ENCODE measurements at places on chromosomes 4 and X. TPM values are rescaled to one million over a fixed set of nuclear protein-coding genes. Genes with fewer than 3 reads are reported as not detected.

Gene USP27X
- 2.9 TPM for total RNA-seq

Gene STARD8
- total RNA-seq: 1.9 TPM

Gene UGT2A3
- total RNA-seq: not detected

Gene SULT1B1
- not detected for total RNA-seq

DNA sequence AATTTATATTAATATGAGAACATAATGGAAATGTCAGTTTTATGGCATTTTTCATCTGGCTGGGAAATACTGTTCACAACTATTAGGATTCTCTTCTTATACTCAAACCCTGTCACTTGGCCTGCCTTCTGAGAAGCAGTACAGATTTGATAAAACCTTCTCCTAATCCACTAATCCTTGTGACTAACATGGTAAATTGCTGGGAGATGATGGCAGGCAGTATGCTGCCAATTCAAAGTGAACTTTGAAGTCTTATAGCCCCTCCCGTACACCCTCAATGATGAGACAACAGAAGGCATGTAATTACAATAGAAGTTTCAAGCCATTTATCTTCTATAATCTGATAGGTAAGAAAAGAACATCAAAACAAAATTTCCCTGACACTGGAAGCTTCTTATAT lies 36.9 kb downstream of the PAQR3 start:
- DNase-seq: no peak
- no peaks in the 10 kb centered on the region for H3K36me3 ChIP-seq
- H3K27ac ChIP-seq: no peak overlapping the region
- no peak overlapping the region for H3K4me3 ChIP-seq

DNA sequence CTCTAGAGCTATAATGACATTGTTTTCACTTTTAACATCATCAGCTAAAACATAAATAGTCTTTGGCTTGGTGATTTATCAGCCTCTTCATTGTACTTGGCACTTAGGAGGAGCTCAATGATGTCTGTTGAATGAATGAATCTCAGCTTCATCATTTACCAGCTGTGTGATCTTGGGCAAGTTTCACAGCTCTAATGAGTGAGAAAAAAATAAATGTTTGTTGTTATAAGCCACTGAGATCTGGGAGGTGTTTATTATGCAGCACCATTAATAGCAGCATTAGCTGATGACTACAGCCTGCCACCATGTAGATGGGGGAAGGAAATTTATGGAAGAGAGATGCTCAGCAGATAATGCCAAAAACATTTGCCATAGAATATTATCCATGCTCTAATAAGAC lies 63.6 kb upstream of the C1QTNF7 start:
- H3K36me3 ChIP-seq: no peaks in the 10 kb centered on the region
- H3K4me3 ChIP-seq: no peak overlapping the region
- DNase-seq: no peak
- H3K27ac ChIP-seq: no peak overlapping the region

DNA sequence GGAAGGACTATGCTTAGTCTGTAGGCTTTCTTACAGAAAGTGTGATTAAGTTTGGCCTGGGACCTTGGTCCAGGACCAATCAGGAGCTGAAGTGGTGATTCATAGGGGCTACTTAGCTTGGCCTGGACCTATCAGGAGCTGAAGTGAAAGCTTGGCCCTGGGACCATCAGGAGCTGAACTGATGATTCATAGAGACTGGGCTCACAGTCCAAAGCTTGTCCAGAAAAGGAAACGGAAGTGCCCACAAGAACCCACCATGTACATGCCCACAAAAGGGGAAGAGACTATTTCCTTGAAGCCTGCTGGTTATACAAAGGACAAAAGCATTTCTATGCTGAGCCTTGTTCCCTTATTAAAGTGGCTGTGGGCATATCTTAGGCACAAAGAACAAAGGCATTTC lies 12.6 kb downstream of the TENT5D start:
- no peak overlapping the region for H3K4me3 ChIP-seq
- H3K36me3 ChIP-seq: no peaks in the 10 kb centered on the region
- no peaks in the 10 kb centered on the region for H3K4me1 ChIP-seq
- DNase-seq: no peak
- no peaks in the 10 kb centered on the region for H3K27me3 ChIP-seq

DNA sequence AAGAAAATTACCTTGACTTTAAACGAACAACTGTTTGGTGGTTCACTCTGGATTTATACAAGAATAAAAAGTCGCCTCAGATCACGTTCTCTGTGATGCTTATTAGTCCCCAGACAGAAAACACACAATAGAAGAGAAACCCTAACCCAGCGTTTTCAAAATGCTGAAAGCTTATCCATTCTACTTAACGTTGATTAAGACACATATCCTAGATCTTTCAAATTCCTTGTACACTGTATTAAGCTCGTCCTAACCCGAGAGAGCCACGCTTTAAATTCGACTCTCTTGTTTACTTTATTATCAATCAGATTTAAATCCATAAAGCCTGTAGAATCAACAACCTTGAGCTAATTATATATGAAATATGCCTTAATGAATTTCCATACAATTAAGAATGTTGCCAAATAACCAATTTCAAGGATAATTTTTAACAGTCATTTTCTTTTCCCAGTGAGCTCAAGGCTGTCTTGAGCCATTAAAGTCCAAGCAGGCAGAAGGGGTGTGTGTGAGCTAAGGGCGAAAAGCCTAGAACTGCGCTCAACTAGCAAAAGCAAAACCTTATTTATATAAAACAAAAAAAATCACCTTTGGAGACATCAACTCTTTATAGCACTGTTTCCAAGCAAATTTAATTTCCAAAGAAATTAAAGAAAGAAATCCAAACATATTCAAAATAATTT lies 981 bp upstream of the PITX2 start:
- peaks cover 9% of the 10 kb centered on the region for H3K4me1 ChIP-seq
- no peak overlapping the region for H3K27ac ChIP-seq
- DNase-seq: no peak
- no peaks in the 10 kb centered on the region for H3K36me3 ChIP-seq
- H3K27me3 ChIP-seq: peaks cover 100% of the 10 kb centered on the region

DNA sequence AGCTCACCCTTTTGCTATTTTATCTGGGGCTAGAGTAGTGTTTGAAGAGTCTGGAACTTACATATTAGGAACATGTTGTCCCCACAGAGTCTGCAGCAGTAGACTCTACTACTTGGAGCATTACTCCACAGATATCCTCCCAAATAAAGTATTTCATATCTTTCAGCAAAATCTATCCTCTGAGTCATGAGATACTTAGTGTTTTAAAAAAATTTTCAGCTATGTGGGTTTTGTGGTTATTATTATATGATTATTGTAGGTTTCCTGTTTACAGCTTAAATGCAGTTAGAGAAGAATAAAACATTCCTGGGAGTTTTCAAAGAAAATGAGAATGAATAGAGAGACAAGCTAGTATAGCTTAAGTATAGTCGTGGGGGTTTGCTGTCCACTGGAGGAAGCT lies 30.9 kb downstream of the PAGE2 start:
- no peak overlapping the region for H3K4me3 ChIP-seq
- DNase-seq: peak; percentile 22
- no peaks in the 10 kb centered on the region for H3K27me3 ChIP-seq
- no peaks in the 10 kb centered on the region for H3K4me1 ChIP-seq
- H3K36me3 ChIP-seq: no peaks in the 10 kb centered on the region
- H3K27ac ChIP-seq: no peak overlapping the region

- H3K27ac ChIP-seq: no peak overlapping the region
- DNase-seq: peak; percentile 83
- no peaks in the 10 kb centered on the region for H3K36me3 ChIP-seq
- no peaks in the 10 kb centered on the region for H3K4me1 ChIP-seq
Observed at GRCh38 chr4:140884431-140885058, 128.4 kb upstream of the TBC1D9 start.

DNA sequence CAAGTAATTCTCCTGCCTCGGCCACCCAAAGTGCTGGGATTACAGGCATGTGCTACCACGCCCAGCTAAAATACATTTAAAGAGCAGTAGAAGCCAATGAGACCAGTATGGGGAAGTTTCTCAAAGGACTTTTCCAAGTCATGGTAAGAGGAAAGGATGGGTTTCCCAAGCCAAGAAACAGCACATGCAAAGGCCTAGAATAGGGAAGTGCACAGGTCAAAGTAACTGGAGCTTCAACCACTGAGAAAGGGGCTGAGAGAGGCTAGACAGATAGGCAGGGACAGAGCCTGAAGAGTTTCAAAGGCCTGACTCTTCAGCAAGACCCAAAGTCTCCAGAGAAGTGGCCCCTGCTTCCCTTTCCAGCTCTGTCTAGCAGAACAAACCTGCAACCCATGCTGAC lies 162.1 kb downstream of the CORIN start:
- peaks cover 55% of the 10 kb centered on the region for H3K36me3 ChIP-seq
- no peaks in the 10 kb centered on the region for H3K27me3 ChIP-seq
- no peak overlapping the region for H3K4me3 ChIP-seq
- no peak overlapping the region for H3K27ac ChIP-seq

DNA sequence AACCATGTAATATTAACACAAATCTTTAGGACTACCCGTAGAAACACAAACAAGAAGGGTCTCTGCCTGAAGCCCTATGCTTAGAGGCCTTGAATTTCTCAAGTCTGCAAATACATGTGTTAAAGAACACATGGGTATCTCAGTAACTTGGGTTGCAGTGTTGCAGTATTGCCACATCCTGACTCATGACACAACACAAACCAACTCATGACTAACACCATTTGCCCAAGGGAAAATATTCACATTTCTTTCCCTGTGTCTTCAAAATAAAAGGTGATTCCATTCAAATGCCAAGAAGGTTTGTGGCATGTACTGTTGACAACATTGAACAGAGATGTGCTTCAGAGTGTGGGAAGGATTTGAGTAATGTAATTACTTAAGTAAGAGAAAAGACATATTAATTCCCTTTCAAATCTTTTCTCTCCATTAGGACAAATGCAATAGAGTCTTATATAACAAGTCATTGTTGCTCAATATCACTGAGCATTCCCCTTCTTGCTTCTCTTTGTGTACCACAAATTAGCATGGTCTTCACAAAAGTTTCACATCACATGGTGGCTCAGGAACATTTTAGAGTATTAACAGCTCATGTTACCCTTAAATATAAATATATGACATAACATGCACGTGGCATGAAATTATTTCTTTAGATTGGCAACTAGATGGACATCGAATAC lies 487.1 kb downstream of the STPG2 start:
- DNase-seq: peak; percentile 89
- H3K36me3 ChIP-seq: no peaks in the 10 kb centered on the region
- no peaks in the 10 kb centered on the region for H3K4me1 ChIP-seq
- H3K4me3 ChIP-seq: no peak overlapping the region

DNA sequence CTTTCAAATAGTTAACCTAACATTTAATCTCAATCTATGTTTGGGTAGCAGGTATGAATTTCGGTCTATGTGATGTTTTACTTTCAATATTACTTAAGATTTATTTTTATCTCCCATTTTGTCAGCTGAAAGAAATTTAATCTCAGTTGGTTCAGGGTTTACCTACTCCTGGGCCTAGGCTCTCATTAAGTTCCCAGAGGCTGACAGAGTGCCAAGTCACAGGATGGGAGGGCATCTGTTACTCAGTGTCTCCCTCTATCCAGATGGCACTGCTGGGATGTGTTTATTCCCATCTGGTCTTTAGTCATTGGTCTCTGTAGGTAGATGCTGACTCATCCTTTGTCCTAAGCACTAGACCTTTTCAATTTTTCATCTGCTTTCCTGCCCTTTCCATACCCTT lies 129.4 kb upstream of the ARSJ start:
- no peak for DNase-seq
- no peaks in the 10 kb centered on the region for H3K36me3 ChIP-seq
- H3K27ac ChIP-seq: no peak overlapping the region

DNA sequence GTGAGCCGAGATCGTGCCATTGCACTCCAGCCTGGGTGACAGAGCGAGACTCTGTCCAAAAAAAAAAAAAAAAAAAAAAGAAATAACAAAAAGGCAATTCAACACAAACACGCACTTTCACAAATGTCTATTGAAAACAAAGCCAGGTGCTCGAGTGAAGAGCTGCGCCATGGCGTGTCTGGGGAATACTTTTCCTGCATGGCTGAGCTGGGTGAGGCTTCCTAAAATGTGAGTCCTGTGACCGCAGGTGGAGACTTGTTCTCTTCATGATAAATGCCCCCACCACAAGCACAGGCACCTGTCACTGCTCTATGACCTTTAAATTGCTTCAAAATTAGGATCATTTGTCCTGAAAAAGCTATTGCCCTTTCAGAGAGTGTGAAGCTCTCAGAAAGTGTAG lies 4.0 kb upstream of the ABLIM2 start:
- no peak overlapping the region for H3K4me3 ChIP-seq
- peaks cover 5% of the 10 kb centered on the region for H3K4me1 ChIP-seq
